Activated CD8-positive, alpha-beta memory T cell treated with anti-CD3 and anti-CD28 coated beads, Interleukin-2, amount 50 U/mL, for 4 hours (primary cell): ENCODE measurements at places on chromosomes 16 and 17.

DNA sequence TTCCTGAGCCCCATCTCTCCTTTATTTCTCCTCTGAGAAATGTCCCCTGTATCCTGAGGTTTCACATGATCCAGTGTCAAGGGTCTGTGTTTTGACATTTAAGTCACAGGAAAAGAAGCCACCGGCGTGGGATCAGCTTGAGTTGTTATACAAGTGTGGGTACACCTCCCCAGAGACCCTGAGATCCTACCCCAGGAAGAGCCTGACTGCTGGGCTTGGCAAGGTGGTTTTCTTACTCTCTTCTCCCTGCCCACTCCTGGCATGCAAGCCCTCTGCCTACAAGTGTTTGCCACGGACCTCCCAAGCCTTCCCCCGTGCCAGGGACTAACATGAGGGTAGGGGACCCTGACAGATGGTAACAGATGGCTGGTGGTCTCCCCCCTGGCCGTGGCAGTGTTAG lies 2.8 kb upstream of the ARHGAP27 start:
- no peak for DNase-seq

- DNase-seq = no peak
Observed at GRCh38 chr17:48729335-48730239, 1.0 kb upstream of the HOXB13 start.

GRCh38 chr16:78503602-78504001 lies 404.1 kb downstream of the WWOX start:
- peak; percentile 23 for DNase-seq

DNA sequence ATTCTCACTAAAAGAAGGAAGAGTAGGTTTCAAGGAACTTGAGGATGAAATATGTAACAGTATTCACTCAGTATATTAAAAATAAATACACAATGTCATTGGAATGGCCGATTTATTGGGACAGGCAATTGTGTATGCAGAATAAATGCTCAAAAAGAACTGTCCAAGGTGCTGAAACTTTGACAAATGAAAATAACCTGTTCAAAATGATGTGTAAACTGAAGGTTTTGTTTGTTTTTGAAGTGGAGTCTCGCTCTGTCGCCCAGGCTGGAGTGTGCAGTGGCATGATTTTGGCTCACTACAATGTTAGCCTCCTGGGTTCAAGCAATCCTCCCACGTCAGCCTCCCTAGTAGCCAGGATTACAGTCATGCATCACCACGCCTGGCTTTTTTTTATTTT lies 318.7 kb upstream of the RBFOX1 start:
- DNase-seq = no peak
